ENCODE measurements at places on chromosomes 1 and 21.

GRCh38 chr1:176603696-176604095 is 140.7 kb downstream of the PAPPA2 start:
- DNase-seq = no peak

DNA sequence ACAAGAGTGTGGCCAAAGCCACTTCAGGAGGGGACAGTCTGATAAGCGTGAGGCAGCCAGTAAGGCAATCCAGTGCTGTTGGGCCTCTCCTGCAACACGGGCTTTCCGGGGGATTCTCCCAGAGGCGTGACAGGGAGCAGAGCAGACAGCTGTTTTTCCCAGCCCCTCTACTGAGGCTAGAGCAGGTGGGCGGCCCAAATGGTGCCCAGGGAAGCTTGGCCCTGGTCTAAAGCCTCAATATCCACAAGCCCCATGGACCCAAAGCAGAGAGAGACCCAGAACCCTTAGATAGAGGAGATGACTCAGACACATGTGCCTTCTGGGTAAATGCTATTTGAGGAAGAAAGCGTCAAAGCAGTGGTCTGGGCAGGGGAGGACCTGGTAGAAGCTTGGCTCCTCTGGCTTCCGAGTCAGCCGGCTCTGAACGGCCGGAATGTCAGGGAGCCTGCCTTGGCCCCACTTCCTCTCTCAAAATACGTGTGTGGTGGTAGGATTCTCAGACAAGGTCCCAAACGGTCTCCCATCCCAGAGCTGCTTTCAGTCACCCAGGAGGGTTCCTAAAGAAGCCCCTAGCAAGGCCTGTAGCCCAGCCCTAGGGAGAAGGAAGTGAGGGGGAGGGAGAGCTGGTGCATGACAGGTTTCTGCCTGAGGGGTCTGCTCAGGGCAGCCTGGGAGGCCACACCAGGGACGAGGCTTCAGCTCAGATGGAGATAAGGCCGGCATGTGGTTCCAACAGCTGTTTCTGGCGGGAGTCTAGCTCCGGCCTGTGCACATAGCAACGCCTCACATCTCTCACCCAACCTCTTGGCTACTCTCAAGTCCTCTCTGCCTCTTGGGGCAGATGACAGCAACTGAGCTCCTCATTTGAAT is 28.8 kb downstream of the PIK3C2B start:
- peak; percentile 51 for DNase-seq

DNA sequence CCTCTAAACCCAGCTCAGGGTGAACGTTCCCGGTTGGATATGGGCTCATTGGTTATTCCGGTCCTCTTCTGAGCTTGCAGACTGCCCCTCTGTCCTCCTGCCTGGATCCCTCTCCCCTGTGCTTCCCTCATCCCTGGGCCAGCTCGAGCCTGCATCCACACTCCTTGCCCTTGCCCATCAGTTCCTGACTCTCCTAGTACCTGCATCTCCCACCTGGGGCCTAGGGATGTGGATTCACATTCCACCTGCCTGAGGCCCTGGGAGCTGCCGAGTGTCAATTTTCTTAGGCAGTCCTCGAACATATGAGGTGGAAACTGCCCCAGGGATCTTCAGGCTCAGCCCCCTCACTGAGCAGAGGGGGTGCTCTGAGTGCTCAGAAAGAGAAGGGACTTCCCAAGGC is 252.2 kb downstream of the GRIK3 start:
- DNase-seq = no peak

GRCh38 chr1:8090241-8090702 is 64.2 kb upstream of the ERRFI1 start:
- DNase-seq = no peak

DNA sequence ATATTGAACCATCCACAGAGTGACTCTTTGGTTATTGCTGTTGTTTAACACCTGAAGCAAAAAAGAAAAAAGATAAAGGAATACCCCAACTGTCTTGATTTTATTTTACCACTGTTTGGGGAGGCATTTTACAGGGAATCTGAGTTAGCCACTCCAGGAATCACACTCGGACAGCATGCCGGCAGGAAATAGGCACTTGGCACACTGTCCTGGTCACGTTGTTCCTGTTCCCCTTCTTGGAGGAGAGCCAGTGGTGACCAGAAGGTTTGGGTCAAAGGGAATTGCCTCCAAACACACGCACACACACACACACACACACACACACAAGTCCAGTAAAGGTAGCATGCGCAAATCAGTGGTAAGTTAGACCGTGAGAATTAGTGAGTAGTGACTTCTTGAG is 13.8 kb downstream of the RGS4 start:
- DNase-seq = no peak

GRCh38 chr1:30654188-30654587 is 69.2 kb downstream of the MATN1 start:
- DNase-seq = no peak

DNA sequence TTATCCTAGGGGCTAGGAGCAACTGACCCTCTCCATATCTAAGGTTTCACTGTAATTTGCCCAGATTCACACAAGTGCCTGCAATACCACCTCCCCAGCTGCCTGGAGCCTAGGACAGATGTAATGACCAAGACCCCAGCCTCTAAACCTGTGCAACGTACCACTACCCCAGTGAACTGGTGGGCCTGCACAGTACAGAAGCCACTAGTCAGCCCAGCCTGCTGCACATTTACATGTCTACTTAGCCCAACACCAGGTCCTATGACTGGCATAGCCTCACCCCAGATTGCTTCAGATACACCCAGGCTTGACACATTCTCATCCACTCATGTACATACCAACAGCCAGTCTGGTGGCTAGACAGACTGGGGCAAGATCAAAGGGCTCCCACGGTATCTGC is 1336.6 kb downstream of the BRINP3 start:
- no peak for DNase-seq

GRCh38 chr1:170085091-170085490 is 10.6 kb upstream of the KIFAP3 start:
- DNase-seq = no peak
